T-helper 1 cell (primary cell): ENCODE measurements at places on chromosomes 7 and 10.

DNA sequence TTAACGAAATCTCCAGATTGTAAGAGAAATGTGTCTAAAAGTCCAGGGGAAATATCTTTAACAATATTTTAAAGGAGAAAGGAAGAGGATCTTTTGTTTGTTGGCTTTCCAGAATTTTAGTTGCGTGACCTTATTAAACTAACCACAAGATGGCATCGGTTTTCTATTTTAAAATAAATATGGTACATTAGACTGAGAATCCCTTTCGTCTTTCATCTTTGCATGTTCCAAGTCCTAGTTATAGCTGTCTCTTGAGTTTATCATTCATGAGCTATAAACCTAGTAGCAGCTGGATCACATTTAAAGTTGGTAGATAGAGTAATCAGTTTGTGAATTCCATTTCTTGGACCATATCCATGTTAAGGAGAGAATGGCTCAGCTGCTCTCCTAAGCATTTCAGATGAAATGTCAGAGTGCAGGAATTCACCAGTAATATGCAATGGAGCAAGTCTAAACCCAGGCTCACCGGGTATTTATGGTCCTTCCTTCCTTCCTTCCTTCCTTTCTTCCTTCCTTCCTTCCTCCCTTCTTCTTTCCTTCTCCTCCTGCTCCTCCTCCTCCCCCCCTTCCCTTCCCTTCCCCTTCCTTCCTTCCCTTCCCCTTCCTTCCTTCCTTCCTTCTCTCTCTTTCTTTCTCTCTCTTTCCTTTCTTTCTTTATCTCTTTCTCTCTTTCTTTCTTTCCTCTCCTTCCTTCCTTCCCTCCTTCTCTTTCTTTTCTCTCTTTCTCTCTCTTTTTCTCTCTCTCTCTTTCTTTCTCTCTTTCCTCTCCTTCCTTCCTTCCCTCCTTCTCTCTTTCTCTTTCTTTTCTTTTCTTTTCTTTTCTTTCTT, 57.8 kb upstream of the RAB18 start:
- no peak for DNase-seq

DNA sequence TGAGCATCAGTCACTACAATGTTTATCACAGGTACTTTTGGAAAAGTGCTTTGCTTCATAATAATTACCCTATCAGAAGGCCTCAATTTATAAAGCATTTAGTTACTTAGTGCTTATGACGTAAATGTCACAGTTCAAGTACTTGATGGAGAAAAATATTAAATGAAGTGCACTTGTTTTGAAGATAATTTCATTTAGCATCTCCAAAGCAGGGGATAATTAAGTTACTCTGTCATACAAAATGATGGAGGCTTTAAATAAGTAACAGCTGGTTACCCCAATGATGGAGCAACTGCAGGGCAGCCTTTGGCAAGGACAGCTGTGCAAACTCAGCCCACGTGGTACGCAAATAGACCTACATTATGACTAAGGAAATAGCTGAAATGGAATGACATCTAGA, 768.8 kb downstream of the GRM8 start:
- no peak for DNase-seq

DNA sequence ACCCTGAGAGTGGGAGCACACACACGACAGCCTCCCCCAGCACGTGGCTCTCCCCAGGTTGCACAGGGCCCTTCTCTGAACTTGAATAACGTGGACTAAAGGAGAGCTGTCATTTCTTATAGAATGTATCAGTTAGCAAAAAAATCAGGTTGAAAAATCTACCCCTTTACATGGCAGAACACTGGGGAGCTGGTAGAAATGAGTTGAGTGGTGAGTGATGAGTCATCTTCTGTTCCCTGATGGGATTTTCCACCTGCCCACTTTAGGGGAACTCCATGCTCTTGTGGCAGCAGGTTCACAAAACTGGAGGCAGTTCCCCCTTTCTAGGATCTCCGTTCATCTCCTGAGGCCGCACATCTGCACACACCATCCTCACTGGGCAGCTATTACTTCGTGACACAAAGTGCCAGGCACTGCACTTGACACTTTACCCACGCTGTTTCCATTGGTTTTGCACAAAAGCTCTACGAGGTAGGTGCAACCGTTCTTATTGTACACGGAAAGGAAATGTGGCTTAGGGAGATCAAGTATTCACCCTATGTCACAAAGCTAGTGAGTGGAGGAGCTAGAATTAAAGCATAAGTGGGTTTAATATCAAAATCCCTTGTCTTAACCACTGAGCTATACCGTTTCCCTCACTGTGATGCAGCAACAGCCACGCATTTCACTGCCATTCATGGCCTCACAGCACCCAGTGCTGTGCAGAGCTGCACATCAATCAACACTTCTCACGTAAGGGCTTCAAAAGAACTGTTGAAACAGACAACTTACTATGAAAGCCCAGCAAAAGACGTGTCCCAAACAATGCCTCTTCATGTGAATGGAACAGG, 80.2 kb downstream of the RNF216 start:
- peak; percentile 33 for DNase-seq

- DNase-seq = no peak
Observed at GRCh38 chr7:4147926-4148620, 534.0 kb upstream of the FOXK1 start.

GRCh38 chr7:140284062-140284461, 107.3 kb upstream of the KDM7A start:
- DNase-seq = no peak

GRCh38 chr7:128833148-128833945, 3.1 kb downstream of the FLNC start:
- no peak for DNase-seq

GRCh38 chr7:39615350-39615975, 7.9 kb upstream of the RALA start:
- DNase-seq = no peak

- peak; percentile 29 for DNase-seq
Observed at GRCh38 chr10:97676770-97677581, 10.1 kb downstream of the AVPI1 start.

GRCh38 chr10:18830277-18830676, 171.0 kb downstream of the ARL5B start:
- no peak for DNase-seq

- no peak for DNase-seq
Observed at GRCh38 chr7:121901026-121901425, 28.1 kb downstream of the PTPRZ1 start.

GRCh38 chr7:108808549-108809266, 239.0 kb downstream of the DNAJB9 start:
- DNase-seq = no peak

- DNase-seq = no peak
Observed at GRCh38 chr7:157825325-157825724, 488.5 kb downstream of the DNAJB6 start.

DNA sequence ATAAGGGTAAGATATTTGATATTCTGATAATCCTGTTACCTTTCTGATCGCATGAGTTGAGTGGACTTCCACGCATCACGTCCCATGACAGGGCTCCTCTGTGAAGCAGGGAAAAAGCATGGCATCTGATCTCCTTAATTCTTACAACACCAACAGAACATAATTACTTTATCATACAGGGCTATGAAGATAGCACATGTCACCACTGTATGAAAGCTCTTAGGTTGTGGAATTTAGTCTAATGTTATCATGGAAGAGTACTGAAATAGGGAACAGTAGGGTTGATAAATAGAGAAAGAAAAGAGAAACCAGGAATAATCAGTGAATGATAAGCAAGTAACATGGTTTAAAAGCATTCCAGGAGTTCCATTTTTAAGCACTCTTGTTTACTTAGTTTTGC, 212.0 kb downstream of the CACNB2 start:
- DNase-seq = no peak

DNA sequence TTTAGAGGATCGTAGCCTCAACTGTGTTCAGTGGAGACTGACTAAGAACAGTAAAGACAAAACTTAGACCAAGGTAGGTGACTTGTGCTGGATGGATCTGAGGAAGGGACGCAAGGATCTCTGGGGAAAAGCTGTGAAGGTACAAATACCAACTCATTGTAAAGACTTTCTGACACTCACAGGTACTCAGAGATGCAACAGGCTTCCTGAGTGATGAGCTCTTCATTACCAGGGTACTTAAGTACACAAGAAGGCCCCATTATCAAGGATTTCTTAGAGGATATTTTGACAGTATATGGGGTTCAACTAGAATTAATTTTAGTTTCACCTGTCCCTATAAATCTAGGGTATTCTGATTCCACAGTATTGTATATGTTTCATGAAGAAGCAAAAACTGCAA, 440.7 kb downstream of the PLXDC2 start:
- DNase-seq = no peak

DNA sequence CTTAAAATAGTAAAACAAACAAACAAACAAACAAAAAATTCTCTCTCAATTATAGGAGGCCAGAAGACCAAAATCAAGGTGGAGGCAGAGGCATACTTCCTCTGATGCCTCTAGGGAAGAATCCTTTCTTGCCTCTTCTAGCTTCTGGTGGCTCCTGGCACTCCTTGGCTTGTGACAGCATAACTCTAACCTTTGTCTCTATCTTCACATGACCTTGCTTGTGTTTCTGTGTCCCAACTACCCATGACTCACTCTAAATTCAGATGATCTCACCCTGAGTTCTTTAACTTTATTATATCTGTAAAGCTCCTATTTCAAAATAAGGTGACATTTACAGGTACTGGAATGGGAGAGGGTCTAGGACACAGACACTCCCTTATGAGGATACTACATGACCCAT, 88.3 kb upstream of the ANTXRL start:
- DNase-seq = no peak

GRCh38 chr10:60396766-60397165, 7.1 kb upstream of the ANK3 start:
- DNase-seq = no peak

DNA sequence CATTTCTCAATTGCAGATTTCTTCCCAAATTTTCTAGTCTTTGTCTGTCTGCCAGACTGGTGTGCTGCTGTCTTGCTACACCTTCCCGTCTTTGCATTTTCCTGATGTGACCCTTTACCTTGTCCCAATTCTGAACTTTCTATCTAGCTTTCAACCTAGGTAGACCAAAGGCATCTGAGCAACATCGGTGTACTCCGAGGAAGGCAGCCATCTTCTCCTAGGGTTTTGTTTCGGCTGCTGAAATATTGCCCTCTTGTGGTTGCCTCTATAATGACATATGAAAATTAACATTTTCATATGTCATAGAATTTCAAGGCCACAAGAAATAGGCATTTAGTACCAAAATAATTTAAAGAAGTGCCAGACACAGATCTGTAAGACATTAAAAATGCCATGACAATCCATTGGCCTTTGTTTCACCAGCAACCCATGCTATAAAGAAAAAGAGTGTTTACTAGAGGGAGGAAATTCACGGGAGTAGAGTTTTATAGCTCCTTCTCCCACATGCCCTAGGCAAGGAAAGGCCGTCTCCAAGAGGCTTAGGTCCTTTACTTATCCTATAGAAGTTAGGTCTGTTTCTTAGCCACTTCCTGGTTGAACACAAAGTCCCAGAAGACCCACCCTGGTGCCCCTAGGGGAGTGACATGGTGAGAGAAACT, 23.4 kb downstream of the OR9A2 start:
- DNase-seq = no peak

DNA sequence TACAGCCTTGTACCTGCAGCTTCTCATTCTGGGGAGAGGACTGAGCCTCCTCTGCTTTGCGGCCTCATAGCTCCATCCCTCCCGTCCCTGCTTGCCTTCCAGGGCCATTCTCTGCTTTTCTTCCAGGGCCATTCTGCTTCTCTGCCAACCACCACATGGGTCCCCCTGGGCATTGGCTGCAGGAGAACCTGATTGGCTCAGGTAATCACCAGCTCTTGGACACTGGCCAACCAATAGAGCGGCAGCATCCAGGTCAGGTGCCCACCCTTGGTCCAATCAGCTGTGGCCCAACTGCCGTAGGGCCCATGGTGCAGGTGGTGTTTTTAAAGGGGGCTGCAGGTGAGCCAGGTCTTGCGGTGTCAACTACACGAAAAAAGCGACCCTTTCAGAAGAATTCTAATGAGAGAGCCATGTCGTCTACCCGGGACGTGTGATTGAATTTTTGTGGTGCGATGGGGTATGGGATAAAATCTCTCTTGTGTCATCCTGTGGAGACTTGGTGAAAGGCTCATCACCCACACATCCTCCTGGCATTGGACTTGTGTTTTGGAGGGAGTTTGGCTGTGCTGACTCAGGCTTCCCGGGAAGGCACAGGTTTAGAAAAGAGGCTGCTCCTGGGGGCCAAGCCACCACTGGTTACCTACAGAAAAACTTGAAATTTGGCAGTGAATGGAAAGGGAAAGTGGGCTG, 46.0 kb upstream of the PODXL start:
- no peak for DNase-seq

GRCh38 chr7:132656846-132657776, 80.8 kb upstream of the PLXNA4 start:
- no peak for DNase-seq

DNA sequence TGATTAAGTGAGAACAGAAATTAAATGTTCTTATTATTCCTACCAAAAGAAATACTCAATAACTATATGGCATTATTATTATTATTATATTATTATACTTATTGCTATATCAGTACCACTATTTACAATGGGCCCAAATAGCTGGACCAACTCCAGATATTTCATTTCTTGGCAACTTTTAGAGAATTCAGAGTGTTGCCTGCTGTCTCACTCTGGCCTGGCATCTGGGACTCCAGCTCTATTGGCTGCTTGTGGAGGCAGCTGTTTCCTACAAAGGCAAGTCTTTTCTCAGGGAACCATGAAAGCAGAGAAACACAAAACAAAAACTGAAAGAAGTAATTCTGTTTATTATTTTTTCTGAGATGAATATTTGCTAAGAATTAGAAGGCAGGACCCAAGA, 105.1 kb upstream of the SORCS1 start:
- DNase-seq = no peak

- no peak for DNase-seq
Observed at GRCh38 chr7:151088856-151089699, 2.8 kb downstream of the AGAP3 start.

DNA sequence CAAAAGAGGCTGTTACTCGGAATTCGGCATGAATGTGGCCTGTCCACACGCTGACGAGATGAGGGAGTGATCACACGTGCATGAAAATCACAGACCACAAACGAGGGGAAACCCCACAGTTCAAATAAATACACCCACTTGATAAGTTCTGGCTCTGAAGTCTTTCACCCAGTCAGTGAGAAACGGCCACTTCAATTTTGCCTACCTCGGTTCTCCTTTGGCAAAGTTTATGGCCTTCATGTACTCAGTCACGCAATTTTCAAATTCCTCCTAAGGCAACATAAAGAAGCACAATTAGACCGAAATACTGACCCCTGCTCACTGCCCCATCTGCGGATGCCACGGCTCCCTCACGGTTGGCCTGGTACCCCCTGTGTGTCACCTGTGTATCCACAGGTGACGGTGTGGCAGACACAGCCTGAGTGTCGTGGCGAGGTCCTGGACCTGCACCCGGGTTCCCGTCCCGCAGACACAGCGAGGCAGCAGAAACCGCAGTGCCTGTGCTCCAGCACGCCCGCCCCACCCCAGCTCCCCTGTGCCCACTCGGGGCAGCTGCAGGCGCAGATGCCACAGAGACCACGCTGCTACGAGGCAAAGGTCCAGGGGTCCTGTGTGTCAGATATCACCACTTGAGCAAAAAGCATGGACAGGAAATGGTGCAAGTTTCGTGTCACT, 1.4 kb downstream of the CFAP46 start:
- DNase-seq = no peak

- no peak for DNase-seq
Observed at GRCh38 chr7:107953265-107953923, 49.6 kb downstream of the LAMB1 start.
